ENCODE measurements at places on chromosomes 2 and 18.
A peak's percentile ranks its signal among the peaks of the same experiment; 100 is the strongest.

DNA sequence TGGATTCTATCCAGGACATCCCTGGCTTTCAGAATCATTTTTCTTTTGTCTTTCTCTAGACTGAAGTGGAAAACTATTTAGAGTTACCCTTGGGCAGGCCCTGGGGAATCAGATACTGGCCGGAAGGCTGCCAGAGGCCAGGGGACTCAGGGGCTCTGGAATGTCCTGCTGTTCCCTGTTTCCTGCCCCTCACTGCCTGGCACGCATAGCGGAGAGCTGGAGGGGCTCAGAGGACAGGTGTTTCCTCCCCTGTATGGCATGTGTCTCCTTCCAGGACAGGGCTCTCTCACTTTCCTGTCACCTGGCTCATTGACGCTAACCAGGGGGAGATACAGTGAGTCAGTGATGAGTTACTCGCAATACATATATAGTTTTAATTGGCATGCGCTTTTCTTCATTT lies 38.8 kb downstream of the DYSF start:
- no peak for DNase-seq

- DNase-seq: no peak
Observed at GRCh38 chr2:233444501-233444900, 90.2 kb downstream of the DGKD start.

- DNase-seq: no peak
Observed at GRCh38 chr2:8606226-8606625, 75.6 kb upstream of the ID2 start.

DNA sequence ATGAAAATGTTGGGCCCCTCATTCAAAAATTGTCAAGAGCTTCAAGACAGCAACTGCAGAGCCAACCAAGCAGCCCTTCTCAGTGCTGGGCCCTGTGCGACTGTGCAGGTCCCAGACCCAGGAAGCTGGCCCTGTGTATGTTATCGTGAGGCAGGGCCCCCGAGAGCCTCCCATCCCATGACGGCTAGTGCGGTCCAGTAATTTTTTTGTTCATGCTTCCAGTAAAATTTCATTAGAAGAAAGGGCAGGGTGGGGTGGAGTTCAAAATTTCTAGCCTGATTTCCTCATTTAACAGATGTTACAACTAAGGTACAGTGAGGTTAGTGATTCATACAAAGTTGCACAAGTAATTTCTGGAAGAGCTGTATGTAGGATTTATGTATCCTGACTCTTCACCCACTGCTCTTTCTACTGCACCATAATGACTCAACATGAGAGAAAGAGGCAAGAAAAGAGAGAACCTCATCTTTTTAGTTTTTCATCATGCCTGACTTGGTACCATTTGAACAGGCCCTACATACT lies 105.5 kb downstream of the ZEB2 start:
- DNase-seq: peak; percentile 67

GRCh38 chr2:165055082-165055851 lies 99.9 kb upstream of the SLC38A11 start:
- peak; percentile 93 for DNase-seq

GRCh38 chr2:40224318-40224717 lies 227.6 kb downstream of the SLC8A1 start:
- no peak for DNase-seq

DNA sequence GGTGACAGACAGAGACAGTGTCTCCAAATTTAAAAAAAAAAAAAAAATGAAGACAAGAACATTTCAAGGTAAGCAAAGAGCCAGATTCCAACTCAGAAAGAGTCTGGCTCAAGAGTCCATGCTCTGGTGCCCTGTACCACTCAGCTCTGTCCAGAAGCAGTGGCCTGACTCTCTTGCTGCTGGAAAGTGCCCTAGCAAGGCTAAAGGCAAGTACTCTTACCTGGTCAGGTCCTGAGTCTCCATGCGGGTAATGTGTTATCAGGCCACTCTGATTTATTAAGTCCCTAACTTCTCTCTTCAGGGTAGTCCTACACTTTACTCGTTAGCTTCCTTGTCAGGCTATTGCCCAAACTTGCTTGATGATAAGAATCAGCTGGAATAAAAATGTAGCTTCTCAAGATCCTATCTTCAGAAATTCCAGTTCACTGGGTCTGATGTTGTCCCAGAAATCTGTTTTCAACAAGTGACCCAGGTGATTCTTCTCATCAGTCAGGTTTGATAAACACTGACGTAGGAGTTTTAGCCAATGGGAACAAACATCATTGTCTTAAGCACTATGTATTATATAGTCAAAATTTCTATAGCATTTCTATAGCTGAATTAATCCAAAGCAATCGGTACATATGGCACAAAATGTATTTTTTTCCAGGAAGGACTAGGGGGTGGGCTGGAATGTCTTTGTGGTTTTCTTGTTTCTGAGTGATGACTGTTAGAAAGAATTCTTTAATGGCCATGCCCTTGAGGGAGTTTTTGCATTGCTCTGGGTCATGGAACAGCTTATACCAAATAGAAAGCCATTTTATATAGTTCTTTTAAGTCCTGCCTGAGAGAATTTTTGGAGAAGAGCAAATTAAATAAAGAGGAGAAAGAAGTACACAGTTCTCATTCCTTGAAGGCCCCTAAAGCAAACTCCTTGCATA lies 139.9 kb upstream of the DNMT3A start:
- peak; percentile 90 for DNase-seq

GRCh38 chr18:34342960-34343359 lies 118.2 kb upstream of the NOL4 start:
- DNase-seq: no peak

- peak; percentile 37 for DNase-seq
Observed at GRCh38 chr2:237472909-237473877, 13.9 kb upstream of the MLPH start.

GRCh38 chr2:18925296-18925695 lies 335.9 kb upstream of the NT5C1B start:
- peak; percentile 10 for DNase-seq

- no peak for DNase-seq
Observed at GRCh38 chr2:20604401-20604911, 46.4 kb downstream of the HS1BP3 start.

- no peak for DNase-seq
Observed at GRCh38 chr18:45606007-45606406, 9.3 kb upstream of the SLC14A2 start.

- DNase-seq: no peak
Observed at GRCh38 chr2:71605781-71606241, 152.4 kb downstream of the DYSF start.

DNA sequence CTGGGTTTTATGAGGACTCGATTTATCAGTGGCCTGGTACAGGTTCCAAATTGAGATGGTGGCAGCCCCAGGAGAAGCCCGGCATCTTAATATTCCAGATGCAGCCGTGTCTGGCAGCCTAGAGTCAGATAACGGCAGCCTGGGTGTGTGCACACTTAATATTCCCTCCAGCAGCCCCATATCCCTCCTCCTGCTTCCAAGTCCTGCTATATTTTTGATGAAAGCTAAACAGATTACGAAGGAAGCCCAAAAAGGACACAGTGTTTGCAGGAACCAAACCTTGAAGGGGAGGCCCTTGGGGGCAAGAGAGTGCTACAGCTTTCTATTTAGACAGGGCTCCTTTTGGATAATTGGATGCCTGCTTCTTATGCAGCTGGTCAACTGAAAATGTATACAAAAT lies 25.1 kb upstream of the ALK start:
- no peak for DNase-seq

GRCh38 chr2:144409241-144409640 lies 110.7 kb downstream of the ZEB2 start:
- DNase-seq: peak; percentile 23

GRCh38 chr18:42517896-42518295 lies 562.9 kb downstream of the PIK3C3 start:
- no peak for DNase-seq

DNA sequence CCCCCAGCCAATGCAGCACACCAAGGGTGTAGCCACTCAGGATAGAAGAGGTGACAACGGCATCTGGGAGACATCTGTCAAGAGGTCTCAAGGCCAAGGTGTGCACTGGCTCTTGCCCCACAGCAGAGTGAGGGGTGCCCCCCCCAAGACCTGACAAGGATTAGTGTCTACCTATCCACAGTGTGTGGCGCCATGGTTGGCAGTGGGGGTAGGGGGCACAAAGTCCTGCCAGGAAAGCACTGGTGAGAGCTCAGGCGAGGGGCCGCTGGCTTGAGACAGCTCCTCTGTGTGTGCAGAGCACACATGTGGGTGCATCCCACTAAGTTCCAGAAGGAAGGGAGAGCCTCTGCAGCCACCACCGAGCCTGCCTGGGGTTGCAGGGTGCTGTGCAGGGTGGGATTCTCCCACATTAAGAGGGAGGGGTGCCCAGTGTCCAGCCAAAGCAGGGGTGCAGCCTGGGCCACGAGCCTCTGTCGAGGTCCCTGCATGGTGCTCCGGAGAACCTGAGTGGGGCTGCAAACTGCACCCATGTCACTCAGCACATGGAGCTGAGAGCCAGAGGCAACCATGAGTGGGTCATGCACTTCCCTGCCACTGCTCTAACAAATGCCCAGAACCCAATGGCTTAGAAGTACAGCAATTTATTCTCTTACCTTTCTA lies 311.2 kb upstream of the HDAC4 start:
- no peak for DNase-seq

DNA sequence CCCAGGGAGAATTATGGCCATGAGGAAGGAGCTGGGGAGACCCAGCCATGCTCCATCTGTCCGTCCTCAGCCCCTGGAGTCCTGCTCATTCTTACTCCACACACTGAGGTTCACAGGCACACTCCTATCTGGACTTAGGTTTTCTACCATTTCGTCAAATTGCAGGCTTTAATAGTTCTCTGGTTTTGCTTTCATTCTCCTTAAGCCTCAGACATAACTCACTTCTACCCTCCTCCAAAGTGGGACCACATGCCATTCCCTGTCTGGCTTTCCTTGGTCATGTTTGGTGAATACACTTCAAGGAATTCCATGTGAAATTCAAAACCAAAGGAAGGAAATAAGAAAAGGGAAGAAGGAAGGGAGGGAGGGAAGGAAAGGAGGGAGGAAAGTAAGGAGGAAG lies 115.7 kb downstream of the CMPK2 start:
- no peak for DNase-seq

DNA sequence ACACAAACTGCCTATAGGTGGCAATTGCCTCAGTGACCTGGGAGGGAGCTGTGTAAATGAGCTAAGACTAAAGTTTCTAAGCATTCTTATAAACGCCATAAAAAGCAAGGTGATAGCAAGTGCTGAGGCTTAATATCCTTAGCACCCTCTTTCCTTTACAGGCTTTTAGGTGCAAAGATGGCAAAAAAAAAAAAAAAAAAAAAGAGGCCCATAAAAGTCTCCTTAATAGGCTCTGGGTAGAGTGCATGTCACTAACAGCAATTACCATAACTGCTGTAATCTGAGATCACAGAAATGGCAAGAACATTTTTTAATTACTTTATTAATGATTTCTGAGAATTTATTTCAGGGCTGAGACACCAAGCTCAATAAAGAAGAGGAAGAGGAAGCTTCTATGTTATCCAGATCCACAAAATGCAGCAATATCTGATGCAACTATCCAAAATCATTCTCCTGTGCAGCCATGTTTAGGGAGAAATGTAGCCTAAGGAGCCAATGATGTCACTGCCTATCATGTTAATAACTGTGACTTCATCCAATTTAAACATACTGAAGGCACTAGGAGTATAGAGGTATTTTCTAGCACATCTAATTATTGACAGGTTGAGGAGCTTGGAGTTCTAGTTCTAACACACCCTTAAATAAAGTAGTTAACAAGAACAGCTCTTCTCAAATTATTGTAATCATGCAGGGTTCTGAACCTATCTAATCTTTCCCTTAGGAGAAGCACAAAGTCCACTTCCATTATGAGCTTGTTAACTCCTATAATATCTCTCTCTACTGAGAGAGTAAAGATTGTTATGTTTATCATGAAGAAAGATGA lies 804.3 kb upstream of the ACVR2A start:
- no peak for DNase-seq

- DNase-seq: peak; percentile 49
Observed at GRCh38 chr2:202261531-202261930, 4.0 kb upstream of the NOP58 start.

- DNase-seq: no peak
Observed at GRCh38 chr2:134689315-134689714, 29.5 kb downstream of the TMEM163 start.

- DNase-seq: no peak
Observed at GRCh38 chr2:211798868-211799267, 739.7 kb downstream of the ERBB4 start.

DNA sequence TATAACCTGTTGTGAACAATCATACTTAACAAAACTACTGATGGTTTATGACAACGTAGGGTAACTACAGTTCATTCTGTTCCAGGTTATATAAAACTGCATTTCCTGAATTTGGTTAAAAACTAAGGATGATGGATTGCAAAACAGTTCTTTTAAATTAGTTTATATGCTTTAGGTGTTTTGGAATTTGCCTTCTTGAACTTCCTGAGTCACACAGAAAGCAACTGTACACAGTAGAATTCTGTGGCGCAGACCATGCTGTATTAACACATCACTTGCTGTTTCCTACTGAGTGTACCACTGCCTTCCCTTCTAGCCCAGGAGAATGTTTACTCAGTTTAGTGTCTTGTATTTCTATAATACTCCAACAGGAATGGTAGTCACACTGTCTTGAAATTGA lies 19.4 kb downstream of the ITGB1BP1 start:
- DNase-seq: no peak

GRCh38 chr2:201194097-201194496 lies 11.2 kb downstream of the CASP10 start:
- DNase-seq: no peak

DNA sequence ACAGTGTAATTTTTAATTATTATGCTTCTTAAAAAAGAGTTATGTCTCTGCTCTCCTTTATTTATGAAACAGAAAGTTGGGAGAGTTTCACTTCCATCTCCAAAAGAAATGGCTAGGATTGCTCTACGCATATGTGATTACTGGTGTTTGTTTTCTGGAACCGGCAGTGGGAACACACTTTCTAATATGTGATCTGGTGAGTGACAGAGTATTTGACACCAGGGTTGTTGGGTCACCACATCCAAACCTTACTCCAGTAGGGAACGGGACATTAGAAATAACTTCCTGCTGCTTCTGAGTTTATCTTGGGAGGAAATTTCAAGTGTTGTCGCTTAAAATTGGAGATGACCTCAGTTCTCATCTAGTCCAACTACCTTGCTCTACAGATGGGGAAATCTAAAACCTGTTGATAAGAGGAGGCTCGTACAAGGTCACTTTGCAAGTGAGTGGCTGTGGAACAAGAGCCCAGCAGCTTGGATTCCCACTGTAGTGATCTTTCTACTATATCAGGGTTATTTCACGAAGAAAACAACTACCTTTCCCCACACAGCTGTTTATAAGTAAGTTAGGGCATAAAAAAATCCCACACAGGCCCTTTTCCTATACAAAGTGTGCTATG lies 108.5 kb downstream of the TTC32 start:
- no peak for DNase-seq

DNA sequence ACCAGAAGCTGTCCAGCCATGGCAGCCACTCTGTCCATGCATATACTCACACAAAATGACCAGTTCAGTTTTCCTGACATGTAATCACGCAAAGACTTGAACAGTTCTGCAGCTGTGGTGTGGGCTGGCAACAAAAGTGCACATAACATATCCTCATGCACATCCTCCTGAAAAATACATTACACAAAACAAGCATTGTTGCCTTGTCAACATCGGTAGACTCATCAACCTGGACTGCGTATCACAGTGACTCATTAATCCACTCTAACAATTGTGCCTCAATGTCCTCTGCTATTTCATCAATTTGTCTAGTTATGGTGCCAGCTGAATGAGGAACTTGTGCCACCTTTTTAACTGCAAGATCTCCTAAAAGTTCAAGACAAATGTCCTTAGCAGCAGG lies 19.5 kb downstream of the RBKS start:
- no peak for DNase-seq

All from trophoblast cell (in vitro differentiated cells and primary cell).